ENCODE measurements at places on chromosomes 1 and 21.

DNA sequence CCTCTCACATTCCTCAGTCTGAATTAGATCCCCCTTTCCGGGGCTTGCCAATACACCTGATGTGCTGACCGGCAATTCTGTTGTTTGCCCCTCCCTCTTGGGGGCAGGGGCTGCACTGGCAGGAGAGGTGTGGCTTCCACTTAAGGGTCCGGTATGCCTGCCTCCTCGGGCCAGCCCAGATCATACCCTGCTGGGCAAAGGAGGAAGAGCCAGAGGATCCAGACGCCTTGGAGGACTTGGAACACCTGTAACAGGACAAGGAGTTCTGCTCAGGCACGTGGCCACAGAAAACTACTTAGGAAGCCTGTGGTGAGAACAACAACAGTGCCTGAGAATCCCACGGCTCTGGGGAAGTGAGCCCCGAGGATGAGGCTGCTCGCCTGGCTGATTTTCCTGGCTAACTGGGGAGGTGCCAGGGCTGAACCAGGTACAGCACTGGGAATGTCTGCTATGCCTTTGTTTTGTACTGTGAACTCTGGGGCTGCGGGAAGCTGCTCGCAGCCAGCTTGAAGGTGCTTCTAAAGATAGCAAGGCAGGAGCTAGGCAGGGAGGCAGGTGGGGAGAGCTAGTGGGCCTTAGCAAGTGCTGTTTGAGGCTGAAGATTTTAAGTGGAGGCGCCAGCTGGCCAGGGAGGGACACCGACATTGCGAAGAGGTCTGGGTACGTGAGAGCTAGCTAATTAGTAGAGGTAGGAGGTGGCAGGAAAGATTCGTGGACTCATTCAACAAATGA, at the start of gene SMPDL3B:
Gene SMPDL3B, plus strand, starts transcription at position 183 of the 732 bp plus-strand sequence. Its CDS starts 184 bp downstream, at position 367.
- no peak for DNase-seq

DNA sequence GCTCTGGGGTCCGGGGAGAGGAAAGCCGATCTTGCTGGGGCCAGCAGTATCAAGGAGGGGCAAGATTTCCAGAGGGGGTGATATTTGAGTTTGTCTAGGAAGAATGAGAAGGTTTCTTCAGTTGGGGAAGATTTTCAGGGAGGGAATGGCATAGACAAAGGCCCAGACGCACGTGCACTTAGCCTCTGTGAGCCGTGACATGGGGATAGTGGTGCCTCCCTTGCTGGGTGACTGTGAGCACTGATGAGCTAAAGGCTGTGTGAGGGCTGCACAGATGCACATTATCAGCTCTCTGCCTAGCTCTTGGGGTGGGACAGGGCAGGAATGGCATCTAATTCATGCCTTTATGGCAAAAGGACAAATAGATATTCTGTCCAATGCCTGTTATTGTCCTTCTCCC, 1.8 kb downstream of the CDCP2 start:
- DNase-seq, result no peak

DNA sequence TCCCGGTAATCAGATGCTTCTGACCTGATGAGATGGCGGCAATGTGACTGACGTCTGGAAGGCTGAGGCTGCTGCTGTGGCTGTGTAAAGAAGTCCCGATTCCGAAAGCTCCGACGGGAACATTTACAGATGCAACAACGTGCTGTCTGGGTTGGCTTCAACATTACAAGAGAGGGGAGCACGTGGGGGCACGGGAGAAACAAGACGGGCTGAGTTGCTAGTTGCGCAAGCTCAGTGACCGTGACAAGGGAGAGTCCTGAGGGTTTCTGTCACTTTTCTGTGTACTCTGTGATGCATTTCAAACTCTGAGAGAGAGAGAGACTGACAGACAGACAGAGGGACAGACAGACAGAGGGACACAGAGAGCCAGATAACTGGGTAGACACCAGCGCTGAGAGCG, 25.6 kb upstream of the LRRC47 start:
- no peak for DNase-seq

DNA sequence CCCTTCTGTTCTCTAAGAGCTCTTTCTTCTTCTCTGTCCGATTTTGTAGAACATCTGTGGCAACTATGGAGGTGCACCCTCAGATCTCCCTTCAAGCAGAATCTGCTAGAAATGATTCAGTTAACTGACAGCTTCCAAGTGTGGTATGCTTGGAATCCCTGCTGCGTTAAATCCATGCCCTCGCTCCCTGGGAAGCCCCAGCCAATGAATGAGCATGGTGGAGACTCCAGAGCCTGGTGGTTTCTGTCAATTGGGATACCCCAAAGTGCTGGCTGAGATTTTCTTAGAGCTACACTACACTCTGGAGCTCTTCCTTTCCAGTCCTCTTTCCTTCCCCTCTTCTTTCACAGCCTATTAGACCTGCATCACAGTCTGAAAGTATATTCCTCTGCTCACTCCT, 116.3 kb upstream of the C1orf21 start:
- peak; percentile 20 for DNase-seq

DNA sequence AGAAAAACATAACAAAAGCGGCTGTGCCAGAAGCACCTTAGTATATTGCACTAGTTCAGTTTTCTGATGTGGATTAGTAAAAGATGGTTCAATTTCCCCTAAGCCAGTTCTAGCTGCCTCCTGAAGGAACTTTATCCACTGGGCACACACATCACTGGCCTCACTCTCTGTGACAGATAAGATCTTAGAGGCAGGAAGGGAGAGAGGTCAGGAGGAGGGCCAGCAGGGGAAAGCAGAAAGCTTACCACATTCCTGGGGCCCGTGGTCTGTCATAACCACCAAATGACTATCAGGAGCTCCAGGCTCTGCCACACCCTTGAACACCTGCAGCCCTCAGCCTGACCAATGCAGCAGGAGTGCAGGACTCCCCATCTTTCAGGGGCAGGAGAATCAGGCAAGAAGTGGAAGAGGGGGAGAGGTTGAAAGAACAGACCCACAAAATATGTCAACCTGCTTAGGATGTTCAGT, 37.8 kb downstream of the LRRC71 start:
- no peak for DNase-seq

GRCh38 chr1:221998186-221998612, 256.3 kb upstream of the DUSP10 start:
- no peak for DNase-seq

GRCh38 chr21:33949516-33950430, 34.2 kb upstream of the ATP5PO start:
- DNase-seq, result no peak

DNA sequence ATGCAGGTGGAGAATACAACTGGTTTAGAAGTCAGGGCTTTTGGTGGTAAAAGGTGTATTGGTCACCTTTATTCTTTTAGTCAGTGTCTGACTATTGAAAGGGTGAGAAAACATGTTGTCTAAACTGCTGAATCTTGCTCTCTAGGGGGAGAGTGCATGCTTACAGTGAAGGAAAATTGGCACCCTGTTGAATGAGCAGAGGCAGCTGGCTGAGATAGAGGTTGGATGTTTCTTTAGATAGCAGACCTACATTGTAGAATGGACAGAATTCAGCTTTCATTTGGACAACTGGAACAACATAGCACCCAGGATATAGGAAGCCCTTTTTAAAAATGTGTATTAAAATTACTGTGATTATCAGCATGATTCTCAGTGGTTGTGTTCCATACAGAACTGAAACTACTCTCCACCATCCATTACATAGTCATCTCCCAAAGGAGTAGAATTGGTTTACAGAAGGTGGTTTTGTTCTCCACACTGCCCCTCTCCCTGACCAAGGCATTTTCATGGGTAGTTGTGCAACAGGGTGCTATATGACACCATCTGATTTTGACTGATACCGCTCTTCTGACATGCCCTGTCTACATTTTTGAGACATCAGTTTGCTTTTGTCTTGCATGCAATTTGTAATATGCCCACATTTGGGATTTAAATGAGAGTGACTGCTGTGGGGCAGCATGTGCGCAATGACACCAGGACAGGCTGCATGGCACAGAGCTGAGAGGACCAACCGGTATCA, 16.2 kb downstream of the RHOU start:
- DNase-seq, result no peak

DNA sequence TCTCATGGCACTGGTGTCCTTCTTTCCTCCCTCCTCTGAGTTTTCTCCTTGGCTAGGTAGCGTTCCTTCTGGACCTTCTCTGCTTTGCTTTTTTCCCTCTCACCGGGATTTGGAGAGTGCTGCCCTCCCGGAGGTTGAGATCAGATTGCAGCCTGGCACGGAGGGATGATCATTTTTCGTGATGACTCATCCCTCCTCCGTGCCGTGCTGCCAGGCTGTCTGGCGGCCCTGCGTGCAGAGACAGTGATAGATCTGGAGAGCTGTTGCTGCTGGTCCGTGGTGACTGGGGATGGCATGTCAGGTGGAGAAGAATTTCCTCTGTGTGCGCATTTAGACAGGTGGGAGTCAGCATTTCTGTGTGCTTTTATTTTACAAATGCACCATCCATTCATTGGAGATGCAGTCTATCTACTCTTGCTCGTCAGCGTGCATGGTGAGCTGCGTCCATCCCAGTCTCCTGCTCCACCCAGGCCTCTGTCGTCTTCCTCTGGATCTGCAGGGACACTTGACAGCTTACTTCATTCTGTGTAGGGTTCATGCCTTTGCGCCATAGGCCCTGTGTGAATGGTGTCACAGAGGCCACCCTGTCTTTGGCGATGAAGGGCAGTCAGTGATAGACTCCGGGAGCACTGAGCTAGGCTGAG, 104.4 kb downstream of the PCBP3 start:
- no peak for DNase-seq

DNA sequence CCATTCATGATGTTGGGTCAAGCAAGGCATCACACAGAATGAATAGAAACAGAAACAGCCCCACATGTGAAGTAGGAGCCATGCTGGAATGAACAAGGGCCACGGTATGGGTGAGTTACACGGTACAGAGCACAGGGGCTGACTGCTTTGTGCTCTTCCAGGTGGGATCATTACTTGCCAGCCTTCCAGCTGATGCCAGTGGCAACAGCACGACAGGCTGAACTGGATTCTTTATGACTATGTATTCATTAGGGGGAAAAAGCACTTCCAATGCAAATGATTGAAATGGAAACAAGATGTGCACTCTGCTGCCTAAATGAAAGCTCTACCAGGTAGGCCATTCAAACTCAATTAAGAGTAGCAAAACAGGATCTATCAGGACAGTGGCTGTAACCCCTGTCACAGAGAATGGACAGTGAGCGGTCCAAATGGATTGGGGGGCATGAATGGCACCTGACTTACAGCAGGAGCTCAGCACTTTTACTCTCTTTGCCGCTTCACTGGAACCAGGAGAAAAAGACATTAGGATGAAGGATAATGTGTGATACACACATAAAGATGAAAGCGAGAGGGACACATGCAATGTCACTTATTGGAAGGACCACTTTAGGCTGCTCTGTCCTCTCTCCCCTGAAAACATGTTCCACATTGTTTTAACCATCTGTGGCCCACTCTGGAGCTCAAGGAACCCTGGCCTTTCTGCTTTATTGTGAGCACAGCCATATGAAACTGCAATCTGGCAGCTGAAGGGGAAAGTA, 23.4 kb upstream of the IRF2BP2 start:
- no peak for DNase-seq

GRCh38 chr1:155218854-155219591, 10.5 kb downstream of the MTX1 start:
- DNase-seq, result no peak

- no peak for DNase-seq
Measured at GRCh38 chr1:38256072-38256471, 209.5 kb upstream of the POU3F1 start.
